ENCODE measurements at places on chromosomes 6 and 20. TPM values are rescaled to one million over a fixed set of nuclear protein-coding genes. Genes with fewer than 3 reads are reported as not detected.
A peak's percentile ranks its signal among the peaks of the same experiment; 100 is the strongest.

GRM1 gene
- total RNA-seq: not detected

CCN6 gene
- total RNA-seq: not detected

MAS1L gene
- total RNA-seq: not detected

SLC17A3 gene
- total RNA-seq: not detected

RAB32 gene
- total RNA-seq: 13.6 TPM

LY6G6C gene
- total RNA-seq: not detected

DNA sequence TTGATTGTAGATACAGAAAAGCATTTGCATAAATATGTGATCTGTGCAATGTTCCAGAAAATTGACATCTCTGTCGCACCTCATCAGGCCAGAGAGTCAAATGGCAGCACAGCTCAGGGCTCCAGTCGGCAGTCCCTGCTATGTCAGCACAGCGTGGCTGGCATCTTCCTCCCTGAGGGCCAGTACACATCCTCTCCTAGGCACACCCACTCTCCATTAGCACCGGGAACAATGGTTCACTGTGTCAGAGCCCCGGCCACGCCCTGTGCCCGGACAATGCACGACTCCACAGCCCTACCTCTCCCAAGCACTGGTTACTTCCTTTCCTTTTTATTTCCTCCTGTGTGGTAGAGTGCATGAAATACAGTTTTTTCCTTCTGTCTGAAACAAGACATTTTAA, 114.9 kb downstream of the FOXC1 start:
- peak; percentile 70 for DNase-seq

DNA sequence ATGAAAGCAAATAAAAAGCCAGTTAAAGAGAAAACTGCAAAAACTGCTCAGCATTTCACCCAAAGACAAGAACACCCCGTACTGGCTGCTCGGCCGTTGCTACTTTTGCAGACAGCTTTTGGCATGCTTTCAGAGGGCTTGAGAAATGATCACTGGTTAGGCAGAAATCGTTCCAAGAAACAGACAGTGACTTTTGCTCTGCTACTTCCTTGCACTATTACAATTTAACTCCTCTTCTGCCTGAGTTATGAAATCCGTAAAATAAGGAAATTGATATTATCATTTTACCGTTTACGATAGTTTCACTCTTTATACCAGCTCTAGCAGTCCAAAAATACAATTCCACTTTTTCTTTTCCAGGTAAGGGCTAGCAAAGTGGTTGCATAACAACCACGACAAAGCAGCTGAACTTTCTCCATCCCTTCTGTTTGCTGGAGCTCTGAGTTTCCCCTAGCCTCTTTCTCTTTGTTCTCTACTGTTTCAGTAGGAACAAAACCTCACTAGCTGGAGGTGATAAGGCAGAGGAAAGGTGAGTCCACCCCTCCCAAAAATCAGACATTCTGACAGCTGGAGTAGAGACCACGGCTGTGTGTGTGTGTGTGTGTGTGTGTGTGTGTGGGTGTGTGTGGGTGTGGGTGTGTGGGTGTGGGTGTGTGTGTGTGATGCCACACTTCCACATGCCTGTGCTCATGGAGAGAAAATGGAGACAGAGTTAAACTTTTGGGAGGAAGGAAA, 191.8 kb upstream of the RREB1 start:
- peak; percentile 78 for DNase-seq

- DNase-seq: no peak
These were observed 175.7 kb upstream of the SNX9 start for GRCh38 chr6:157647261-157647915.

DNA sequence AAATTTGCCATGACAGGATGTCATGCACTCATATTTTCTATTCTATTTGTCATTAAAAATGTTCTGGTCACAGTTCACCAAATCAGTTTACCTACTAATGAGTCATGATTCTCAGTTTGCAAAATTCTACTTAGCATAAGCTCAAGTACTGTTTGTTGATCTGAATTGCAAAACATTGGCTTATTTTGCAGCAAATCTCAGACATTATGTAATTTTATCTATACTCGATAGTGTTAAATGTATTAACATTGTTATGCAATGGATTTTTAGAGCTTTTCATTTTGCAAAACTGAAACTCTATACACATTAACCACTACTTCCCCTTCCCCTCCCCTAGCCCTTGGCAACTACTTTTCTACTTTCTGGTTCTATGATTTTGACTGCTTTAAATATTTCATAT, 213.8 kb upstream of the ZFP64 start:
- no peak for DNase-seq

- DNase-seq: no peak
These were observed 17.6 kb upstream of the GATA5 start for GRCh38 chr20:62493253-62493885.

- no peak for DNase-seq
These were observed 181.6 kb downstream of the OTOR start for GRCh38 chr20:16929756-16930155.

- DNase-seq: no peak
These were observed 117.8 kb upstream of the CST7 start for GRCh38 chr20:24831232-24831631.

DNA sequence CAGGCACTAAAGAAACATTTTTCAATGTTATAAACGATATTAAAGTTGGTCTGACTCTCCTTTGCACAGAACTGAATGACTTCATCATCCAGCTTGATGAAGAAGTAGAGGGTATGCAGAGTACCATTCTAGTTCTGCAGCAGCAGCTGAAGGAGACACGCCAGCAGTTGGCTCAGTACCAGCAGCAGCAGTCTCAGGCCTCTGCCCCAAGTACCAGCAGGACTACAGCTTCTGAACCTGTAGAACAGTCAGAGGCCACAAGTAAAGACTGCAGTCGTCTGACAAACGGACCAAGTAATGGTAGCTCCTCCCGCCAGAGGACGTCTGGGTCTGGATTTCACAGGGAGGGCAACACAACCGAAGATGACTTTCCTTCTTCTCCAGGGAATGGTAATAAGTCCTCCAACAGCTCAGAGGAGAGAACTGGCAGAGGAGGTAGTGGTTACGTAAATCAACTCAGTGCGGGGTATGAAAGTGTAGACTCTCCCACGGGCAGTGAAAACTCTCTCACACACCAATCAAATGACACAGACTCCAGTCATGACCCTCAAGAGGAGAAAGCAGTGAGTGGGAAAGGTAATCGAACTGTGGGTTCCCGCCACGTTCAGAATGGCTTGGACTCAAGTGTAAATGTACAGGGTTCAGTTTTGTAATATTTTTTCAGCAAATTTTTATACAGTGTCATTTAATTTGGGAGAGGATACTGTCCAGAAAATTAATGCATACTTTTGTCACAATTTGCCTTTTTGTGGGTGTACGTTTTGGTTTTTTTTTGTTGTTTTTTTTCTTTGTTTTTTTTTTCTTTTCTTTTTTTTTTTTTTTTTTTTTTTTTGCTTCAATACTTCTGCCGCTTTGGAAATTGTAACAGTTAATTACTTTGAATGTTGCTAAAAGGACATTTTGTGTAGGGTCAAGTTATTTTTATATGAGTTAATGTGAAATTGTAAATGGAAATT, 6.6 kb upstream of the ACAT2 start:
- no peak for DNase-seq

DNA sequence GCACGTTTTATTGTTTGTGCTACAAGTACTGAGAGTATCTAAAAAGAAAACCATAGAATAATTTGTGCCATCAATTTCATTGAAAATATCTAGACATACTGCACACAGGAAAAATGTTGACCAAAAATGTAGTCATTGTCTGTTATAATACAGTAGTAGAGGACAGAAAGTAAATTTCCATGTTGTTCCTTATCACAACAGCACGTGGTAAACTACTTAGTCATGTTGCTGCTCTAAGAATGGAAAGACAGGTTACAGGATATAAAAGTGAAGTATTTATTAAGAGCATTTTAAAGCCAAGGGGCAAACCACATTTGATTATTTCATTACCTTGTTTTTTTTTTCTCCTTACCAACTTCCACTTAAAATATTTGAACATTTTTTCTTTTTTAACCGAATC, 89.0 kb upstream of the CEP85L start:
- DNase-seq: no peak

GRCh38 chr6:142945049-142945445, at the start of gene HIVEP2:
Gene HIVEP2, minus strand, starts transcription at chr6:142945176. Its CDS starts 170,438 bp downstream, at chr6:142774738.
- DNase-seq: peak; percentile 93

- DNase-seq: no peak
These were observed 85.9 kb upstream of the HMGCLL1 start for GRCh38 chr6:55664591-55665587.

- DNase-seq: no peak
These were observed 9.4 kb upstream of the TAF8 start for GRCh38 chr6:42040856-42041480.

- DNase-seq: no peak
These were observed 43.2 kb upstream of the PKIB start for GRCh38 chr6:122567034-122567433.

- no peak for DNase-seq
These were observed 399.4 kb downstream of the CD83 start for GRCh38 chr6:14516956-14517355.

- DNase-seq: no peak
These were observed 23.9 kb upstream of the PRL start for GRCh38 chr6:22320750-22321149.

DNA sequence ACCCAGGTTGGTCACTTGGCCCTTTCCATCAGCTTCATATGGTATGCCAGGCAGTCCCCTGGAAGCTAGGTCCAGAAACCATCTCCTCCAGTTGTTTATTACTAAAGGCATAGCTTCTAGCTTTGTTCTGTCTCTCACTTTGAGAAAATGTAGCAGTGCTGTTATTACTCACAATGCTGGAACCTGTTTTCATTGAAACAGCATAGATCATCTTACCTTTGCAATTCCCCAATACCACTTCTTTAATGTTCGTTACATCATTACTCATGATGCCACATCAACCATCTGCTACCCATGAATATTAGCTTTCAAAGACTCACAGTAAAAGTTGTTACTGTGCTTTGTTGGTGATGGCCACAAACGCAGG, 88.3 kb downstream of the ADAT2 start:
- no peak for DNase-seq

GRCh38 chr6:42417641-42418112, 34.0 kb downstream of the TRERF1 start:
- DNase-seq: no peak

DNA sequence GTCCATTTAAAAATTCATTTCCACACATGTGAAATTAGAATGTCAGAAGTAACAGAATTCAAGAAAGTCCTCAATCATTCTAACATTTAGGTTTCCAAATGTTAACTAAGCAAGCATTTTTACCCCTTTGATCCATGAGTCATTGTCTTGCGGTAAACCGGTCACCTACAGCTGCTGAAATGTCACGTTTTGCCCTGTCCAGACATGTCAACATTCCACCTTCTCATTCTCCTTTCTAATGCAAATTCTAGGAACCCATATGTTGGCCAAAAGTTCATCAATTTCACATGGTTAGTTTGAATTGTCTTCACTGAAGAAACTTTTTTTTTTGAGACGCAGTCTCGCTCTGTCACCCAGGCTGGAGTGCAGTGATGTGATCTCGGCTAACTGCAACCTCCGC, 117.2 kb downstream of the IPCEF1 start:
- no peak for DNase-seq
